ENCODE measurements at places on chromosomes 4 and X.

- no peak for DNase-seq
Observed at GRCh38 chr4:59455751-59456150, 1744.4 kb upstream of the ADGRL3 start.

DNA sequence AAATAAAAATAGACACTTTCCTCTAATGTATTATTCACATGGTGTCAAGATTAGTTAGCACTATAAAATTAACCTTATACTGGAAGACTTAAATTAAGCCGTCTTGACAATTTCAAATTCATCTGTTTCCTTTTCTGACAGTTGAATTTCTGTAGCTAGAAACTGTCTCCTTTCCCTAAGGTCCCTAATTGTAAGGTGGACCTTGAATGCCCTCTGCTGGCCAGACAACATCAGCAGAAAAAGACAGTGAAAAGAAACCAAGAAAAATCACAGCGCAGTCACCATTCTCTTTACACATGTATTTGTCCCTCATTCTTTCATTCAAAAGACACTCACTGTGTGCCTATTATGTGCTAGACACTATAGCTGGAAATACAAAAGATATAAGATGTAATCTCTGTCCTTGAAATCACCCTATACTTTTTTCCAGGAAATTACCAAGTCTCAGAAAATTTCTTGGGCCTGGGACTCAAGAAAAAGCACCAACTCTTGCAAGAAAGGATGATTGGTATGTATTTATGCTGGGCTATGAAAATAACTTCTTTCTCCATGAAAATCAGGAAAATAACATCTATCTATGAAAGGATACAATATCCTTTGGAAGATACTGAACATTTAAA is 32.7 kb upstream of the AMBN start:
- DNase-seq: peak; percentile 5

DNA sequence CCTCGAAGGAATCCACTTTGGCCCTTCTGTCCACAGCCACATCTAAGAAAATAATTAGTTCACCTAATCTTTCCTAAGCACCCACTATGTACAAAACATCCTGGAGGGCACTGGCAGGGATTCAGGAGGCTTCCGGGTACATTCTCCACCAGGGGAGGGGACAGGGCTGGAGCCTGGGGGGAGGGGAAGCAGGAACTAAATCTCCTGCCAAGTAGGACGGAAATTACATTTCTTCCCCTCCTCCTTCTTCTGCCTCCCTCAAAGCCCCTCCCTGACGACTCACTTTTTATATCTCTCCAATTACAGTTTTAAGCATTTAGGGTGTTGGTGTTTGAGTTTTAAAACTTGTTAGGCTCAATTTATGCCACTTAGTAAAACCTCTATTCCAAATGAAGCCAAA is 203.1 kb downstream of the BCOR start:
- no peak for DNase-seq

- peak; percentile 0 for DNase-seq
Observed at GRCh38 chrX:50941638-50942037, 31.1 kb downstream of the BMP15 start.

GRCh38 chr4:98746530-98746929 is 88.1 kb upstream of the TSPAN5 start:
- DNase-seq: no peak

DNA sequence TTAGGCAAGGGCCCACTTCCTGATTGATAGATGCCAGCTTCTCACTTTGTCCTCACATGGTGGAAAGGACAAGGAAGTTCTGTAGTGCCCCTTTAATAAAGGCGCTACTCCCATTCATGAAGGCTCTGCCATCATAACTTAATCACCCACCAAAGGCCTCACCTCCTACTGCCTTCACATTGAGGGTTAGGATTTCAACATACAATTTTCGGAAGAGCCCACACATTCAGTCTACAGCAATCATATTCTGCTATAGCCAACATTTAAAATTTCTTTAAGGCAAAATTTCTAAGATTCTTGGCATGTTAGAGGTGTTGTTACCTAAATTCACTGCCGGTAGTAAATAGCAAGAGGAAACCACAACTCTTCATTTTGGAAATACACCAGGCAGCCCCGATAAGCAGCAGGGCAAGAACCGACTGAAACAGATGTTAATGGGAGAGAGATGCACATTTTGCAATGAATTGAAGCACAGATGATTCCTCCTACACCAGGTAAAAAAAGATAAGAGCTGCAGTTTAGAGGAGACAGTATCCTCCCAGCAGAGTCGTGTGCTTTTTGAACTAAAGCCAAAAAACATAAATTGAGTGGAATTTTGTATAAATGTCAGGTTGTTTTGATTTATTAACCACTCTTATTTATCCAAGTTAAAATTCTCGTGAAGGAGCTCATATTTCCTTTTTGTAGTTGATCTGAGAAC is 594.9 kb downstream of the KCTD8 start:
- DNase-seq: no peak

DNA sequence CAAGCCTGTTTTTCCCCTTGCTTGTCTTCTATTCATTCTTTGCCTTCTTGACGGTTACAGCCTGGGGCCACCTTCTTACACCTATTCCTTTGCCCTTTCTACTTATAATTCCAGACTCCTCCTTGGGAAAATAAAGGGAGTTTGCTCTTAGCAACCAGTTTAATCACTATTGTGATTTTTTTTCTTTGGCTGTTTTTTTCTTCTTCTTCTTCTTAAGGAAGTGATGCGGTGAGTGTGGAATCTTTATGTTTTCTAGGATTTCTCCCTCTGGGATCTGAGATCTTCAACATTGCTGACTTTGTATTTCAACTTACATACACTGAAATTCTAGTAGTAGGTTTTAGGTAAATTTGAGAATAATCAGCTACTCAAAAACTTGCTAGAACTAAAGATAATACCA is 1.1 kb upstream of the KLHL13 start:
- DNase-seq: no peak

DNA sequence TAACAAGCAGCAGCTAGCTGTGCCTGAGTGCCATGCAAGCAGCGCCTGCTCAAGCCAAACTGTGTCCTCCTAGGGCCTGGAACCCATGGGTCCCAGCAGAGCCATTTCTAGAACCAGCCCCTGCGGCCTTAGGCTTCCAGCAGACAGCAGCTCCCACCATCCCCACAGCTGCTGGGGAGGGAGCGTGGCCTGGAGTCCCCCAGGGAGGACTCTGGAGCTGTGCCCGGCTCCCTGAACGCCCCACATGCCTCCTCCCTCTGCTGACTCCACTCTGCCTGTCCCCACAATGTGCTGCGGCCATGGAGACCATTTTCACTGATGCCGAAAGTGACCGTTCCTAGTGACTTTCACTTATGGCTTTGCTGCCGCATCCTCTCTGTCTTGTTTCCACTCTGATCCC is 45.9 kb downstream of the GAK start:
- no peak for DNase-seq

DNA sequence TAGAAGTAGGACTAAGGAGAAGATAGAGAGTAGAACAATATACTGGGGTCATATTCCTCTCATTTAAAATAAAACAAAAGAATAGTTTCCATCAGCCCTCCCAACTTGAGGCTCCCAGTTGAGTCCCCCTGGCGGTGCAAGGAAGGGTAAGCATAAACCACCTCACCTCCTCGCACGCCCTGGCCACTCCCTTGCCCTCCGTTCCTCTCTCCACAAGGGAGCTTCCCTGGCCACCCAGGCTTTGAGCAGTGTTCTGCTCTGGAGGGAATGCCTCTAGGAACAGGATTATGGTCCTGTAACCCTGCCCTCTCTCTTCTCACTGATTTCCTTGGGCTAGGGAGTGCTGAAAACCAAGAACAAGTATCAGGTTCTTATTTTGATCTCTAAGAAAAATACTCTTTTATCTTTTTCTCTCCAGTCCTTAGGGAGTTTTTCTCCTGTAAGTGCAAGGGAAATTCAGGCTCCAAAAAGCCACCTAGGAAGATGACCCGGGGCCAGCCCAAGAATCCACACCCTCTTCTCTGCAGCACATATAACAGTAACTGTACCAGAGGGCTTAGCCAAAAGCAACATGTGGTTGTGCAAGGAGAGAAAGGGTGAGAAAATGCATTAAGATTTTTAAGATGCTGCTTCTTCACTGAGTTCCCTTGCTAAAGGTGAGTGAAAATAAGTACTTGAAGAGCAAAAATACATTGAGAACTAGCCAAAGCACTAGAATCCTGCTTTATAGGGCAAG is 69.9 kb downstream of the USP38 start:
- DNase-seq: no peak

DNA sequence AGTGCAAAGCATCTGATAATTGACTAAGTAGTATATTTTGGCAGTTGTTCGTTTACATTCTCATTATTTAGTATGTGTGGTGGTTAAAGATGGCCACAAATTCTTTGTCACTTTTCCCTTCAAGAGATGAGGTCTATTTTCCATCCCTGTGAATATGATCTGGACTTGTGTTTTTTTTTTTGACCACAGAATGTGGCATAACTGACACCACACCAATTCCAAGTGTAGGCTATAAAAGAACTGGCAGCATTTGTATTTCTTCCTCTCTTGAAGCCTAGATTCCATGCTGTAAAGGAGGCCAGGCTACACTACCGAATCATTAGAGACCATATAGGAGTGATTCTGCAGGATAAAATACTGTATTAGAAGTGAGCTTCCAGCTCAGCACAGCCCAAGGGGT is 596.6 kb downstream of the DMD start:
- no peak for DNase-seq

DNA sequence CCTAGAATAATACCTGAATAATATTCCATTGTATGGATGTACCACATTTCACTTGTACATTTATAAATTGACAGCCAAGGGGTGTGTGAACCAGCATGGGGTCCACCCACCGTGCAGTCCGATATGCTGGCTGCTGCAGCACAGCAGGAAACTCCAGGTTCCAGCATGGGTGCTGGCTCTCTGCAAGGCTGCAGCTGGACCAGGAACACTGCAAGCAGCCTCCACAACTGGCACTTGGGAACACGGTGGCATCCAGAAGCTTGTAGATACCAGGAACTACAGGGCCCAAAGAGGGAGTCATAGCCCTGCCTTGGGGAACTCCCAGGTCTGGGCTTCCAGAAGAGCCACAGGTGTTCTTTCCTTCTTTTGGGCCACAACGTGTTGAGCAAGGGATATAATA is 91.2 kb downstream of the NXF2 start:
- DNase-seq: no peak

DNA sequence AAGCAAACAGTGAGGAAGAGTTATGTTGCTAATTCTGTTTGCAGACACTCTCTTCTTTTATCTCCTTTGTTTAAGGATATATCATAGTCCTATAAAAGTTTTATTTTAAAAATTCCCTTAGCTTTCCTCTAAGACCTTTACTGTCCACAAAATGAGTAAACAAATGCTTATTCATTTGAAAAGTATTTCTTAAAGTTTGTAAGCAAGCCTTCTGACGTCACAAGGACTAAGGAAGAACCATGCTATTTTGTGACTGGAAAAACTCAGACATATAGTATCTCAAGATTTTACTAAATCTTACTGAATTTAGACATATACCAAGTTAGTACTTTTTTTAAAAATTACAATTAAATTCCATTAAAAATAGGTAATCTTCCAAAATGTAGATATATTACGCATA is 5.2 kb upstream of the RBMXL3 start:
- no peak for DNase-seq

- DNase-seq: no peak
Observed at GRCh38 chrX:108362026-108362425, 76.2 kb downstream of the COL4A6 start.

- no peak for DNase-seq
Observed at GRCh38 chr4:101019941-101020401, 327.4 kb downstream of the PPP3CA start.

DNA sequence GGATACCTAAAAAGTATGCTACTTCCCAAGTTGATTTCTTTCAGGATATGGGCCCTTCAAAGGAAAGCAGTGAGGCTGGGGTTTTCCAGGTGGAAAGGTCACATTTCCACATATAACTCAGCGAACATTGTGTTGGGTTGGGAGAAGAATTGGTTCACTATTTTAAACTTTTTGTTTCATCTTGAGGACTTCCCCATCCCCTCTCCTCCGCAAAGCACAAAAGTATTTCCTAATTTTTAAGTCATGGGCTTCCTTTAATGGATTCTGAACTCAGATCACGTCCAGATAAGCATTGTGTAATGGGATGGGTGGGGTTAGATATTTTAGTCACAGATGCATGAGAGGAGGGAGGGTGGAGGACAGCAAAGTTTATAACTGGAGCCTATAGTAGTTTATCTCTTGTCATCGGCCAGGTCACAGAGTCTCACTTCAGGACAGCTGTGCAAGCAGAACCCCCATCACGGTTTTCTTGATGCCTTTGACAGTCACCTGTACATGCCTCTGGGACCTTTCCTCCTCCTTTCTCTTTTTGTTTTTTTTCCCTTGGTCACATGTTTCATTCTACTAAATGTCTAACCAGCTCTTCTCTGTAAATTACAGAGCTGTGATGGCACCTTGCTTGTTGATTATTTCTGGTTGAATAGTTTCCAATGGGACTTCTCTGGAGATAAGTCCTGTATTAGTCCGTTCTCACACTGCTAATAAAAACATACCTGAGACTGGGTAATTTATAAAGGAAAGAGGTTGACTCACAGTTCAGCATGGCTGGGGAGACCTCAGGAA is 115.4 kb downstream of the PTTG2 start:
- DNase-seq: no peak

DNA sequence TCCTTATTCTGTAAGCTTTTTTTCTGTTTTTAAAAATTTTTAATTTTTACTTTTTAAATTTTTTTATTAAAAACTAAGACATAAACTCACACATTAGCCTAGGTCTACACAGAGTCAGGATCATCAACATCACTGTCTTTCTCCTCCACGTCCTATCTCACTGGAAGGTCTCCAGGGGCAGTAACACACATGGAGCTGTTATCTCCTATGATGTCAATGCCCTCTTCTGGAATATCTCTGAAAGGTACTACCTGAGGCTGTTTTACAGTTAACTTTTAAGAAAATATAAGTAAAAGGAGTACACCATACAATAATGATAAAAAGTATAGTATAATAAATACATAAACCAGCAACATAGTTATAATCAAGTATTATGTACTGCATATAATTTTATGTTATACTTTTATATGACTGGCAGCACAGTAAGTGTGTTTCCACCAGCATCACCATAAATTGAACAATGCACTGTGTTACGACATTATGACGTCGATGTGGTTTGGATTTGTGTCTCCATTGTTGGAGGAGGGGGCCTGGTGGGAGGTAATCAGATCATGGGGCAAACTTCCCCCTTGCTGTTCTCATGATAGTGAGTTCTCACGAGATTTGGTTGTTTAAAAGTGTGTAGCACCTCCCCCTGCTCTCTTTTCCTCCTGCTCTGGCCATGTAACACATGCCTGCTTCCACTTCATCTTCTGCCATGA is 21.3 kb downstream of the IL15 start:
- no peak for DNase-seq

- DNase-seq: peak; percentile 55
Observed at GRCh38 chrX:71111141-71111843, at the start of gene IL2RG. IL2RG (minus strand) TSS chrX:71111577; CDS start chrX:71111539, 38 bp downstream.

- no peak for DNase-seq
Observed at GRCh38 chrX:153771415-153772315, 7.6 kb downstream of the PLXNB3 start.
